ENCODE measurements at places on chromosomes 12 and 14.
A peak's percentile ranks its signal among the peaks of the same experiment; 100 is the strongest.

GRCh38 chr14:60206837-60207533, 41.8 kb upstream of the DHRS7 start:
- no peak for DNase-seq

GRCh38 chr14:81138429-81138828, 82.3 kb downstream of the GTF2A1 start:
- DNase-seq, result no peak

GRCh38 chr12:31118347-31119191, 44.9 kb downstream of the DDX11 start:
- DNase-seq, result no peak

DNA sequence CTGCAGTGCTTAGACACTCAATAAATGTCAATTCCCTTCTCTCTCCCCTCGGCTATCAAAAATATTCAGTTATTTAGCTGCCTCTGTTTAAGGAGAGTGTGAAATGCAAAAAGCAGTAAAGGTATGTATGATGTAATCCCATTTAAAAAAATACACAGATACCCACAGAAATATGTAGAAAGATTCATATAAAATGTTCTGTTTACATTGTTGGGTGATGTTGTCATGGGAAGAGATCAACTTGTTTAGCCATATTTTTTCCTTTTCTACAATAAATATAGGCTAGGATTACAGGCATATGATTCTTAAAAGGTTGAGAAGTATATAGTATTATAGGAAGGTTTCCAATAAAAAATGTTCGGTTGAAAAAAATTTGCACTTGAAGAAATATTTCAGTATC, 7.8 kb downstream of the PPP2R3C start:
- peak; percentile 87 for DNase-seq

GRCh38 chr12:33734871-33735270, 287.4 kb upstream of the ALG10 start:
- DNase-seq, result no peak

GRCh38 chr12:126761420-126761819, 1505.5 kb upstream of the TMEM132C start:
- DNase-seq, result no peak

GRCh38 chr14:22898302-22899090, 15.5 kb downstream of the REM2 start:
- DNase-seq, result peak; percentile 87

DNA sequence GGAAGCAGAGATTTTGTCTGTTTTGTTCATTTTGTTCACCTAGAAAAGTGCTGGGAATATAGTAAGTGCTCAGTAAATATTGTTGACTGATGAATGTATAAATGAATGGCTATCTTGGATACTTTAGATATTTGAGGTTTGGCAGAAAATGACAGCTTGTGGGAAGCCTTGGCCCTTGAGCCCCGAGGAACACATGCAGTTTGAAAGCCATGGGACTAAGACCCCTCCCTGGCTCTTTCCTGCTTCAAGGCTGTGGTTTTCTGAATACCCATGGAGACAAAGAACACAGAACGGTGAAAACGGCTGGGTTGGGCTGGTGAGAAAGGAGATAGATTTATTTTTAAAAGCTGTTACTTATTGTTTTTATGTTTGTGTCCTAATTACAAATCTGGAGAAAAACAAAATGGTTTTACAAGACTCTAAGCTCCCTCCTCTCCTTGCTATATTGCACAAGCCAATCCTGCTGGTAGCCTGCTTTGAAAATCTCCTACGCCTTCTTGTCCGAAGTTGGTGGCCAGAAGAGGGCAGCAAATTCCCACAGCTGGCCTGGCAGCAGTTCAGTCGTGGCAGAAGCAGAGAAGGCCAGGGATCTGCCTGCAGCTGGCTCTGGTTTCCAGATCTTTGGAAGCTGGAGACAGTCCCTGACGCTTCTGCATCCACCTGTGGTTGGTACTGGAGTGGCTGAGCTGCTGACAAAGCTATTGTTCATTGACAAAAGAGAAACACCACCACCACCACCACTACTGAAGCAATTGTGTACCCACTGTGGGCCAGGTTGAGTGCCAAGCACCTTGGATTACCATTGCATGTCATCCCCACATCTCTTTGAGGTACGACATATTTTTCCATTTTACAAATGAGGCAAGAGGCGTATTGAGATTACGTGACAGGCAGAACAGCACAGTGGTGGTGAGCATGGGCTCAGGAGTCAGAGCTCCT, 5.2 kb upstream of the KRT85 start:
- peak; percentile 86 for DNase-seq

DNA sequence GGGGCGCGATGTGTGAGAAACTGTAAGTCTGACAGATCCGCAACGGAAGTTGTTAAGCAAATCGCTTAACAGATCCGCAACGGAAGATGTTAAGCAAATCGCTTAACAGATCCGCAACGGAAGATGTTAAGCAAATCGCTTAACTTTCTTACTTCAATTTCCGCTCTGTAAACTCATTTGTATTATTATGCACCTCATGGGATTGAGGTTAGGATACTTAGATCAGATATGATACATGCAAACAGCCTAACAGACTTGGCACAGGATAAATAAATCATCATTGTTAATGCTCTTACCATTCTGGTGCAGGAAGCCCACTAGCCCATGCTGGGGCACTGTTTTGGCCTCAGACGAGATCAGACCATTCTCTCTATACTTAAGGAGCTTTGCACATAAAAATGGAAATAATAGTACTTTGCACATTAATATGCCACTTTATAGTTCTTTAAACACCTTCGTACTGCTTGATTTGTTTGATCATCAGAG, 399 bp downstream of the NCAPD2 start:
- DNase-seq, result no peak

- DNase-seq, result no peak
These were observed 198.2 kb upstream of the PRMT8 start for GRCh38 chr12:3292677-3293412.

DNA sequence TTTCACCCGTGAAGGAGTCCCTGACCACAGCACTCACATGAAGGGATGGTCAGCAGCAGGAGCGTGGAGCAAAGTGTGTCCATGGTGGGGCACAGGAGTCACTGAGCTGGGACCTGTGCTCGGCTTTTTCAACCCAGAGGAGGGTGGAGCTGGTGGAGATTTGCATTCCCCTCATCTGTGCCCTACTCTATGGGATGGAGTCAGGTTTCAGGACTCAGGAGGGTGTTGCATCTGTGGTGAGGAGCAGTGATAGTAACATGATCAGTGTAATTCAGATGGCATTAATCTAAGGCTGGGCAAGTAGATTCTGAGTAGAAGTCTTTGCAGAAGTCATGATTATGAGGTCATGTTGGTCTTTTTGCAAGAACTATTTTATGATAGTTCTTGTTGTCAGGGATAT, 511.9 kb downstream of the TMEM121 start:
- no peak for DNase-seq

GRCh38 chr14:101836135-101836534, 74.6 kb downstream of the PPP2R5C start:
- peak; percentile 36 for DNase-seq

- peak; percentile 54 for DNase-seq
These were observed 191.7 kb upstream of the FRMD6 start for GRCh38 chr14:51460011-51460410.

- no peak for DNase-seq
These were observed 1.2 kb downstream of the CCDC92 start for GRCh38 chr12:123971449-123971769.

DNA sequence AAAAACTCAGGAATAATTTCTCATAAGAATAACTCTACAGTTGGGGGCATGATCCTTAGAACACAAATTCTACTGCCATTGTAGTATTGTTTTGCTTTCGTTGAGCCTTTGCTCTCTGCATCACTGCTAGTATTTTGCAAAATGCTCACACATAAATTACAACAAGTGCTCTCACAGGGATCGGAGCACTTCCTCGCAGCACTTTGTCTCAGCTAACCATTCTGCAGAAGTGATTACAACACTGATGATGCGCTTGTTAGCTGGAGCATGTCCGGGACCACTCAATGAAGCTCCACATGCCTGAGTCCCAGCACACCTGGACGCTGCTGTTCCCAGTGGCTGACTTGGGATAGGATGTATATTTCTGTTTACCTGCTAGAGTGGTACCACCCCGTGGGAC, 31.6 kb downstream of the MOAP1 start:
- DNase-seq, result peak; percentile 13

GRCh38 chr12:54572881-54573280, 15.6 kb downstream of the PPP1R1A start:
- DNase-seq, result no peak

- no peak for DNase-seq
These were observed 88.0 kb downstream of the SYT1 start for GRCh38 chr12:78952552-78952929.

DNA sequence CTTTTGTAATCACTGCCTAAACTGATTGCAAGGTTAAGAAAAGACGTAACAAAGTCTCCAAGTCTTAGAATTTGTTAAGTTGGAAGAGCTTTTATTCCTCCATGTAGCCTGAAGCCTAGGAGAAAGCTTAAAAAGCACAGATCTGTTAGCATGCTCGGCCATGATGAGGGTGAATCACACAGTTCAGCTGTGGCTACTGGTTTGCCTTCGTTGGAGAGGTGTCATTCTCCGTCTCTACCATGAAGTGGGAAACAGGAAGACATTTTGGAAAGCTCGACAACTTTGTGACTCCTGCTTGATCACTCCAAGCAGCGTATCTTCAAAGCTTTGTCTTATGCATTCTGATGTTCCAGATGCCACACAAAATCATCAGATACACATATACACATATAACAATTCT, 27.1 kb downstream of the DCP1B start:
- DNase-seq, result no peak

DNA sequence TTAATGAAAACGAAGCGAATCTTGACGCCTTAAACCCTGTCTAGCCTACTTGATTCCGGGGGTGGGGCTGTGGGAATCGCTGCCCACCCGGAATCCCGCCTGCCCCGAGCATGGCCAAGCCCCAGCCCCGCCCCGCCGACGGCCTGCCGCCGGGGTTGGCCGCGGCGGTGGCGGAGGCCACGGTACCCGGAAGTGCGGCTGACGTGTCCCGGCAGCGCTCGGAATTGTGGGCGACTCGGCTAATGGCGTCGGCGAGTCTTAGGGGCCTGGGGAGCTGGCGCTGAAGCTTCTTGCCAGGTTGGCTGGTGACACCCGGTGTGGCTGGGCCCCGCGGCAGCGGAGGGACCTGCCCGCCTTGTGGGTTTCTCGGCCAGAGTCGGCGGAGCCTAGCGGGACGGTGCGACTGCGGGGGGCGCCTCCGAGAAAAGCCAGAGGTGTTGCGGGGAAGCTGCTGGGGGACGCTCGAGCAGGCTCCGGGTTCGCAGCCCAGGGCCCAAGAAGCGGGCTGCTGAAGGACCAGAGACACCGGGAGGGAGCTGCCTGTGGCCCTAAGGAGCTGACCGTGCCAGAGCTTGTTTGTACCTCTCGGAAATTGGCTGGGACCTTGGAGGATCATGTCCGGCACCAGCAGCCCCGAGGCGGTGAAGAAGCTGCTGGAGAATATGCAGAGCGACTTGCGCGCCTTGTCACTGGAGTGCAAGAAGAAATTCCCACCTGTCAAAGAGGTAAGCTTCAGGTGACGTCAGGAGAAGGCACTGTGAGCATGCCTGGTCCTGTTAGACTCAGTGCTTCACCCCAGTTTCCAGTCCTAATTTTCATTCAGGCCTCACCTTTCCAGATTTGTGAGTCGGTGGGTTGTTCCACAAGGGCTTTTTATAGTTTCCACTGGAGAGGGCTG, at the start of gene MON2:
Gene MON2, plus strand, starts transcription at position 233 of the 898 bp plus-strand sequence. Its CDS starts 382 bp downstream, at position 615.
- DNase-seq, result peak; percentile 85

DNA sequence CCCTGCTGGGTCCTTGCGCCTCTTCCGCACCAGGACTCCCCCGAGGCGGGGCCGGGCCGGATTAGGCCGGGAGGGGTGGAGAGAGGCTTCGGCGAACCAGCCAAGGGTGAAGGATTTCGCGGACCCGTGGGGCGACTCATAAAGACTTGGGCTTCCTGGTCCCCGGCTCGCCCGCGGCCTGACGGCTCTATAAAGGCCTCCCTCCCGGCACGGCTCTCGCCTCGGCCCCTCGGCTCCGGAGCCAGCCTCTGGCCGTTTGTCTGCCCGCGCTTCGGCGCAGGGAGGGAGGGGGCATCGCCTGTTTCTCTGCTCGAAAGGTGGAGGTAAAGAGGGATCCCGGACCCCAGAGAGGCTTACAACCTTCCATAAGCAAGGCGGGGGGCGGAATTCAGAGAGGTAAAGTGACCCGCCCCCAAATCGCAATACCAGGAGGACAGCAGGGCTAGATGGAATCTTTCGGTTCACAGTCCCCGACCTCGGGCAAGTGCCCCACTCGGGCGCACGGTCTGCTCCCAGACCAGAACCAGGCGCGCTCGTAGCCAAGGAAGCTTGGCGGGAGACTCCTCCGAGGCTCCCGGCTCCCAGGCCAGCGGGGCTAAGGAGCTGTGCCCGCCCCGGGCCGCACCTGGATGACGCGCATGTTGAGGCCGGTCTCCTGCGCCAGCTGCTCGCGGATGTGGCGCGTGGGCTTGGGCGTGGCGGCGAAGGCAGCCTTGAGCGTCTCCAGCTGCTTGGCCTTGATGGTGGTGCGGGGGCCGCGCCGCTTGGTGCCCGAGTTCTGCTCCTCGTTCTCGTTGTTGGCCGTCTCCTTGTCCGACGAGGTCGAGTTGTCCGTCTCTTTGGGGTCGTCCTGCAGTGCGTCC, 3.9 kb downstream of the LHX5 start:
- DNase-seq, result no peak

DNA sequence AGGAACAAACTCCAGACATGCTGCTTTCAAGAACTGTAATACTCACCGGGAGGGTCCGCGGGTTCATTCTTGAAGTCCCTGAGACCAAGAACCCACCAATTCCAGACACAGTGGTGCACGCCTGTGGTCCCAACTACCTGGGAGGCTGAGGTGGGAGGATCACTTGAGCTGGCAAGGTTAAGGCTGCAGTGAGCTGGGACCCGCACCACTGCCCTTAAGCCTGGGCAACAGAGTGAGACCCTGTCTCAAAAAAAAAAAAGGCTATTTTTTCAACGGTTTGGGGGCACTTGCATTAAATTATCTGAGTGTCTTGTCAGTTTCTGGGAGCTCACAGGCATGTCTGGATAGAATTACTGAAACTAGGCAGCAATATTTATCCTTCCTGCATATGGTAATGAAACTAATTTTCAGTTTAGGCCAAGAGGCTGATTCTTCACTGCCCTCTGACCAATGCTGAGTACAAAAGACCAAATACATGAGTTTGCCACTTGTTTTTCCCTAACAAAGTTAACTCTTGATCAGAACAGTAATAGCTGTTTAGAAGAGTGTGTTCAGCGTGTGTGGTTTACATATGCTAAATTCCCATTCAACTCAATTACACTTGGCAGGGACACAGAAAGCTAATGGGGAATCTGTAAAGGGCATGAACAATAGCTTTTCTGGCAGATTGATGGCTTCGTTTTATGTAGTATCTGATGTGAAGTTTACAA, 65.8 kb upstream of the RASSF3 start:
- DNase-seq, result no peak

All from iris pigment epithelial cell (primary cell).